Activated CD4-positive, alpha-beta T cell treated with anti-CD3 and anti-CD28 coated beads for 48 hours (primary cell): ENCODE measurements at places on chromosomes 6 and 20.

- DNase-seq = no peak
These were observed 54.0 kb downstream of the NPEPL1 start for GRCh38 chr20:58746620-58747019.

- DNase-seq = no peak
These were observed 31.3 kb downstream of the RARS2 start for GRCh38 chr6:87558446-87558845.

DNA sequence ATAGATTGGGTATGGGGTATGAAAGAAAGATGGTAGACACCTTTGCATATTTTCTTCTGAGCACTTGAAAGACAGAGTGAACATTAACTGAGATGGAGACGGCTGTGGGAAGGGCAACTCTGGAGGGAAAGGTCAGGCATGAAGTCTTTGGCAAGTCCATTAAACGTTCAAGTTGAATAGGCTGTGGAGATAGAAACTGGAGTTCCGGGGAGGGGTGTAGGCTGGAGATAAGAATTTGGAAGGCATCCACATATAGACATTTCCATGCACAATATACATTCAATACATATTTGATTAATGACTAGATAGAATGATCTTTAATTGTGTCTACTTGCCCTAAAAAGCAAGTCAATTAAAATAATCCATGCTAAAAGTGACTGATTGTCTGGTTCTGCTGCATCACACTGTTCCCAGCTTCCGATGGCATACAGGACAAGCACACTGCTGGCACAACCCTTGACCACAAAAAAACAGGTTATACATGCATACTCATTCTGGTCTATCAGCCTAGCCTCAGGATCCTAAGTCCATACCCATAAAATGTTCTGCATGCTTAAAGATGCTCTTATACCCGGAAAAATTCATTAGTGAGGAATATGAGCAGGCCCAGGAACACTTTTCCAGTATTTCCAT is 1.9 kb upstream of the MYLK4 start:
- DNase-seq = no peak

GRCh38 chr20:11429168-11429567 is 488.5 kb upstream of the BTBD3 start:
- no peak for DNase-seq

DNA sequence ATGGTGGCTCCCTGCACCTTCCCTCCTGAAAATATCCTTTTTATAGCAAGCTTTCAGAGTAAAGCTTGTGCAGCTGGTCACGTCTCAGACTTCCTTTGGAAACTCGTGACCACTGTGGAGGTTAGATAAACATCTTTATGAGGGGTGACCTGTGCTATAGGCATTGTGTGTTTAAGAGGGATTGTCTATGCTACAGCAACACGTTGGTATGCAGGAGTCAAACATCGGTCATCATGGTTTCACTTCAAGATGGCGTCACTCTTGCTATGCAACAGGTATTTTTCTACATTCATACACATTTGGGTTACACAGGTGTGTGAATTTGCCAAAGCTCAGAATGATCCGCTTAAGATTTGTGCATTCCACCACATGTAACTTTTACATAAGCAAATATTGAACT is 14.6 kb upstream of the BLCAP start:
- DNase-seq = no peak

GRCh38 chr6:37777272-37777834 is 42.2 kb upstream of the ZFAND3 start:
- DNase-seq = no peak

- DNase-seq = no peak
These were observed 18.2 kb downstream of the MAP7 start for GRCh38 chr6:136532030-136532429.

DNA sequence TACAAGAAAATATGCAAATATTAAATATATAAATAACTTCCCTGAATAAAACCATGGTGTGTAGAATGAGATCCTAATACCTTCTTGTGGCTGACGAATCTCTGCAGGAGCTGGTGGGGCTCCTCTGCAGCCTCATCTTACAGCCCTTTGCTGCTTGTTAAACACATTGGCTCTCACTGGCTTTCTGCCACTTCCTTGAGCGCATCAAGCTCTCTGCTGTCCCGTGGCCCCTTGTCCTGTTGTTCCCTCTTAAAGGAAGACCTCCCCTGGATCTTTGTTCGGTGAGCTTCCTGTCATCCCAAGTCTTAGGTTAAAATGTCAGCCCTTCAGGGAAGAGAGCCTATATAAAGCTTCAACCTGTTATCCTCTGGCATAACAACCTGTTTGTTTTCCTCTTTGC is 519.6 kb downstream of the DOK5 start:
- no peak for DNase-seq

- DNase-seq = peak; percentile 20
These were observed 39.0 kb downstream of the MAN1A1 start for GRCh38 chr6:119310486-119311036.

GRCh38 chr20:10653599-10654249 is 20.1 kb downstream of the JAG1 start:
- no peak for DNase-seq

- DNase-seq = no peak
These were observed 83.7 kb downstream of the MKKS start for GRCh38 chr20:10350188-10350842.

DNA sequence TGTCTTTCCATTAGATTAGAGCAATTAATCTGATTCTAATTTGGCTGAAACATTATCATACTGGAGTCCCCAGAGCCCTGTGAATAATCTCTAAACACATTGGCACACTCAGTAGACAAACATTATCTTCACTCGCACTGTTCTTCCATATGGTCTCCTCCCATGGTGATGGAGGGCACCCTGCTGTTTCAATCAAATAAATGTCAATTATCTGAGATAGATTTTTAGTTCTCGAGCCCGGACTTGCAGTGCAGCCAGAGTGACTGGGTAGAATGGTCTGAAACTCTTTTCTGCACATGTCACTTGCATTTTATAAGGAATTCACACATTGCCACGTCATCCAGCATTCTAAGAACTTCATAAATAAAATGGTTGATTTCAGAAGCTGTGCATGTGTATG is 90.6 kb upstream of the MAP3K7 start:
- no peak for DNase-seq

- DNase-seq = no peak
These were observed 28.6 kb downstream of the MYLIP start for GRCh38 chr6:16157492-16157891.

DNA sequence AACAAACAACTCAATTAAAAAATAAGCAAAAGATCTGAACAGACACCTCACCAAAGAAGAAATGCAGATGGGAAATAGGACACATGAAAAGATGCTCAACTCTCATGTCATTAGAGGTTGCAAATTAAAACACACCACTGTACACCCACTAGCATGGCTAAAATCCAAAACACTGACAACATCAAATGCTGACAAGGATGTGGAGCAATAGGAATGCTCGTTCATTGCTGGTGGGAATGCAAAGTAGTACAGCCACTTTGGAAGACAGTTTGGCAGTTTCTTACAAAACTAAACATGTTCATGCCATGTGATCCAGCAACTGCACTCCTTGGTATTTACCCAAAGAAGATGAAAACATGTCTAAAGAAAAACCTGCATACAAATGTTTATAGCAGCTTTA is 47.2 kb downstream of the CDK19 start:
- no peak for DNase-seq

GRCh38 chr6:46948699-46949098 is 27.0 kb upstream of the ADGRF5 start:
- DNase-seq = no peak

GRCh38 chr6:12291839-12292604 is 1.9 kb downstream of the EDN1 start:
- no peak for DNase-seq

DNA sequence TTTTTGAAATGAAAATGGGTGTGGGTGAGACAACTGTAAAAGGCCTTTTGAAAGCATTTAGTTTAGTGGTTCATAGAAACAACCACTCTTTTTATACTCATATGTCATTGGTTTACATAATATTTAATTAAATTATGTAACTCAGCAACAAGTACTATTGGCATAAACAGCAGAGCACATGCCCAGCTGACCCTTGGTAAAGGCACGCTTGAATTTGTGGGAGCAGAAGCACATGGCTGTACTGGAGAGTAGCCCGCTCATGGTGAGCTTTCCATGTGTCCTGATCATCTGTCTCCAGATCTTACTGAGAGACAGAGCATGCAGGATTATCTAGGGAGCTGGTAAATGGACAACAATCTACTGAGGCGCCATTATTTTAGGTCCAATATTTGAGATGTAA is 17.1 kb upstream of the KLHL31 start:
- no peak for DNase-seq

GRCh38 chr20:56842056-56842455 is 212.9 kb downstream of the TFAP2C start:
- no peak for DNase-seq

DNA sequence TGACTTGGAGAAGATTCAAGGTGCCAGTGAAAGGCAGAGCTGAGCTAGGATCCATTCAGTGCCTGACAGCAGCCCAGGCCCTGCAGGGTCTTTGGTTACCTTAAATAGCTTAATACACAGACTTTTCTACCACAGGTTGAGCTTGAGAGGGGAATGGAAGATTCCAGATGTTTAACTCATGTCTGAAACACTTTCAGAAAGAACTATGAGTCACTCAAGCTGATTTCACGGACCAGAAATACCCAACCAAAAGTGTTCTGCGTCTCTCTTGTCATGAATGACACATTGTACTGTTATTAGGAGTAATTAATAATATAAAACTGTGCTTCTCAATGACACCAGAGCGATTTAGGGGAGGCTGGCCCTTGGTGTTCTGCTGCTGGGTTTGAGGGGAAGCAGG is 6.4 kb upstream of the PMEPA1 start:
- DNase-seq = no peak

DNA sequence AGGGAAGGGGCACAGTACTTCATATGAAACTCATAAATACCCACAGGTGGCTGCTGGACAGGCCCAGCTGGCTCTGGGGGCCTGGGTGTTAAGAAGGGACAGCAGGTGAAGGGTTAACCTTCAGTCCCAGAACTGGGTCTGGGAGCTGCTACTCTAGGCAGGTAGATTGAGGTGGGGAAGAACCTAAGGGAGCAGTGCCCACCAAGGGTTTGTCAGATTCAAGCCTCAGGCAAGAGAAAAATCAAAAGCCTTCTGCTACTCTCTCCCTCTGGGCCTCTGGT is 5.6 kb downstream of the RPL10A start:
- no peak for DNase-seq

- no peak for DNase-seq
These were observed 423.2 kb downstream of the RFPL4B start for GRCh38 chr6:112770308-112770707.

- no peak for DNase-seq
These were observed 11.4 kb downstream of the NPBWR2 start for GRCh38 chr20:64095927-64096326.

DNA sequence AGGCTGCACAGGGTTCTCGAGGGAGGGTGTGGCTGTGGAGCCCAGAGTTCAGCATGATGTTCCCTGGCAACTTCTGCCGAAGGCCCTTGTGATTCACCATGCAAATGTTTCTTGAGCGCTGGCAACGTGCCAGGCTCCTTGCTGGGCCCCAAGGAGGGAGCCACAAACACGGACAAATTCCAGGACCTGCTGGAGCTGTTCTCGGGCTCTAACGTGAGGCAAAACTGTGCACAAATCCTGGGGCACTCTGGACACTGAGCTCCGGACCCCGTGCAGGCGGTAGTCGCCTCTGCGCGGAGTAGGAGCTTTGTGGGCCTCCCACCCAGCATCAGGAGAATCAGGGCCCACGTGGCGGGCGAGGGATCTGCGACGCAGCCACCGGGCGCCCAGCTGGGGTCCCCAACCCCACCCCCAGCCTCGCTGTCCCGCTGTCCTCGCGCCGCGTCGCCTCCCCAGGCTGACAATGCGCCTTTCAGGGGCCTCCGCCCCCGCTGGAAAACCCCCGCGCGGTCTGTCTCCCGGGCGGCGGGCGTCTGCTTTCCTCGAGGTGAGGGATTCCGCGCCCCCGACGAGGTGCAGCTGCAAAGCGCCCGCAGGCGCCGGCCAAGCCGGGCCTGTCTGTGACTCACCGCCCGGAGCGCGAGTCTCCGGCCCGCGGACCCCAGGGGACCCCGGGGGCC is 31.7 kb upstream of the SCUBE3 start:
- peak; percentile 12 for DNase-seq

DNA sequence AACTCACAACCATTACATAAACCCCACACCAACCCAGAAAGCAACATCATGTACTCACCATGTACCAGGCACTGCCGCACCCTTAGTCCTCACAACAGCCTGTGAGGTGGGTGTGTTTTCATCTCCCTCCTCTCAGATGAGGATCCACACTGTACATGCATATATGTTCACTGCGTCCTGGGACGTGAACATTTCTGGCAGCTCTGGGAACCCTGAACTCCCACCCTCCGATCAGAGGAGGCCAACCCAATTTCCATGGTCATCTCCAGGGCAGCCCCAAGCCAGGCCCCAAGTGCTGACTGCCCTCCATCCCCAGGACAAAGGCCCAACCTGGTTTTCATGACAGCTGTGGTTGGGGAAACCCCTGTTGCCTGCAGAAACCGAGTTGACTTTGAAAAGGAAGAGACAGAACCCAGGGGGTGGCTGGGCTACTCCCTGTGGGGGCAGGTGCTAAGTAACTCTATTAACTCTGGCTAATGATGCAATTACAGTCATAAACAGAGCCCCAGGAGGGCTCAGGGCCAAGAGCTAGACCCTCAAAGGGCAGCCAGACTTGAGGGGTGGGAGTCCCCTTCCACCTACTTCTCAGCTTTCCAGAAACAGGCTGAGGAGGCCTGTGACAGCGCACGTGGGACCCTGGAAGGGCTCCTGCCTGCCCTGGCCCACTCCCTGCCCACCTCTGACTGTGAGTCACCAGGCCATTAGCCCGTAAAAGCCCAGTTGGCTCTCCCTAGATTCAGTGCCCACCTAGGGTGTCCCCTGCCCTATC is 2.6 kb downstream of the TFEB start:
- peak; percentile 57 for DNase-seq

DNA sequence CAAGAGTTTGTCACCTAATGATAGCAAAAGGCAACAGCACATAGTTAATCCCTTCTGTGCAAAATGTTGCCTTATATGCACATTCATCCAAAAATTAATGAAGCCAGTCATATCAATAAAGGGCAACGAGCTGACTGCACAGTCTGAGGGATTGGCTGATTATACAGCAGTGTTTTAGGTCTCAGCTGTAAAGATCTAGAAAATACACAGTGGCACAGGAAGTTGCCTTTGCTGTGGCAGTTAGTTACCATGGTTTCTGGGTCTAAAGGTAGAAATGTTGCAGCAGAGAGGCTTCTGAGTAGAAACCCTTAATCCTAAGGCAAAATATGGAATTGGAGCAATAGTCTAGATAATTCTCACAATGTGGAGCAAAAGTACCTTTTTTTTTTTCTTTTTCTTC is 89.7 kb downstream of the SMPDL3A start:
- DNase-seq = no peak
